NCI-H524 treated with DMSO at 0.1 percent for 48 hours (cell line): ENCODE measurements at places on chromosomes 2 and 18.
A peak's percentile ranks its signal among the peaks of the same experiment; 100 is the strongest.

DNA sequence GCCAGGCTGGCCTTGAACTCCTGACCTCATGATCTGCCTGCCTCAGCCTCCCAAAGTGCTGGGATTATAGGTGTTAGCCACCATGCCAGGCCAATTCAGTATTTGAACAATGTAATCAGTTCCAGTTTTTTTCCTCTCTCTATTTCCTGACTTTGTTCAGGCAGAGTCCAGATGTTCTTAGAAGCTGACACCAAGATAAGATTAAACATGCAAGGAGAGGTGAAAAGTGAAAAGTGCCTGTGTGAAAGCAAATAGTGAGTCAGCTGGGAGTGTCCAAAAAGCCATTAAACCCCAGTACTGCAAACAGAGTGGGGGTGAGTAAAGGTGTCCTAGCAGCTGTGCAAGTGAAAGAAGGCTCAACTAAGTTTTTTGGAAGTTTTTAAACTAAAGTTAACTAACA lies 231.5 kb downstream of the PTH2R start:
- DNase-seq, result no peak

DNA sequence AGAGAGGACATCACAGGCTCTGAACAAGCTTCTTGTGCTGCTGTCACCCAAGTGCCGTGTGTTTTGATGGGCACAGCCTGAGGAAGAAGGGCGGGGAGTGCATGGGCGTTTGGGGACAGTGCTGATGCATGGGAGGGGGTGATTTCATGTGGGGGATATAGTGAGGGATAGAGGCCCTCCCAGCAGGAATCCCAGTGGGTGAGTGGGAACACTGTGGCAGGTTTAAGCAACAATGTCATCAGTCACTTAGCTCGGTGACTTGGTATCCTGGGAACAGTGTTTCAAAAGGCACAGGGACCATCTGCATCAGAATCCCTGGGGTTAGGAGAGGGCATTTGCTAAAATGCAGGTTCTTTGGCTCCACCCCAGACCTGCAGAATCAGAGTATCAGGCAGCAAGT lies 609 bp downstream of the SIGLEC15 start:
- no peak for DNase-seq

DNA sequence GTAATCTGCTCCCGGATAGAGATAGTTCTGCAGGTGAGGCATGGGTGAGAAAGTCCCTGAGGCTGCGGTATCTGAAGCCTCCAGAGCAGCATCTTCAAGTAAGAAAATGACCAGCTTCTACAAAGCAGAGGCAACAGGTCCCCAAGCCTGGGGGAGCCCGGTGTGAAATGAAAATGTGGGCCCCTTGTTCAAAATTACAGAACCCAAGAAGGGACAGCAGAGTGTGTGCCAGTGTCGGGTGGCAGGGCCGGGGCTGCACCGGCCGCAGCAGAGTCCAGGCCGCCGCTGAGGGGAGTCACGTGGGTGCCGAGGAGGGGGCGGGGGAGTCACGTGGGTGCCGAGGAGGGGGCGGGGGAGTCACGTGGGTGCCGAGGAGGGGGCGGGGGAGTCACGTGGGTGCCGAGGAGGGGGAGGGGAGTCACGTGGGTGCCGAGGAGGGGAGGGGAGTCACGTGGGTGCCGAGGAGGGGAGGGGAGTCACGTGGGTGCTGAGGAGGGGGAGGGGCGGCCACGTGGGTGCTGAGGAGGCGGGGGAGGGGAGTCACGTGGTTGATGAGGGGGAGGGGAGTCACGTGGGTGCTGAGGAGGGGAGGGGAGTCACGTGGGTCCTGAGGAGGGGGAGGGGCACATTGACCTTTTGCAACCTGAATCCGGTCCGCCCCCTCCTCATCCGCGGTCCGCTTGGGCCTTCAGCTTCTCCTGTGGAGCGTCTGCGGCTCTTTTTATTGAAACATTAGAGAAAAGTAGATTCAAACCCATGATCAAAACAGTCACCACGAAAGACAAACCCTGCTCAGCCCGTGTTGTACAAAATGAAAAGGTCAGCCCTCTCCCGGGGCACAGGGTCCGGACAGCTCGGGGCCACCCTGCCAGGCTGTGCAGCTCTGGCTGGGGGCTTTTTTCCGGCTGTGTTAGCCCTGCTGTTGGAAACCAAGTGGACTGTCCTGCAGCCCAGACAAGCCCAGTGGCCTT lies 10.4 kb downstream of the COLEC11 start:
- DNase-seq, result peak; percentile 50

DNA sequence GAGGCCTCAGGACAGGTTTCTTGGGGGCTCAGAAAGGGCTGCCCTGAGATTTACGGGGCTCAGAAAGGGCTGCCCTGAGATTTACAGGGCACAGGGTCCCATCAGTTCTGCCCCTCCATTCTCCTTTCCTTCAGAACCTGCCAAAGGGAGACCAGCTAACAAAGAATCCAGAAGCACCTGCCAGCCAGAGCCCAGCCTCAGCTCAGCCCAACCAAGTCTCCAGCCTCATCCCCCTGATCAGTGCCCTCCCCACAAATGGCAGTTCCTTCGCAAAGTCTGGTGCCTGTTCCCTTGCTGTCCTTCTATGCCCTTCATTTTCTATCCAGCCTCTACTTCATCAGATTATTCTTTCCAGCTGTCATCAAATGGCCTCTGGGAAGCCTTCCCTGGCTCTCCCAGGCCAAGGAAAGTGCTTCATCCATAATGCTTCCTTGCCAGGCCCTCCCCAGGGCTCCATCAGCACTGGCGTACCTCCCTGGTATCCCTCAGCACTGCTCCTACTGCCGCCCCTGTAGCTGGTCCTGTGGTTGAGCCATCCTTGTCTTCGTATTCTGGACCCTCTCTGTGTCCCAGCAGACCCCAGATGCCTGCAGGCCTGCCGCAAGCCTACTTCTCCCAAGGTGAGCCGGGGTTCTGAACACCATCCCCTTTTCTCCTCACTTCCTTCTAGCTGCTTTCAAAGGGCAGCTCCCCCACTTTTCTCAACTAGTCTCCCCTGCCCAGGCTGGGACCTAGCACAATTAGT lies 96.2 kb upstream of the EPAS1 start:
- DNase-seq, result no peak

GRCh38 chr2:112622528-112622849 lies 23.2 kb upstream of the SLC20A1 start:
- DNase-seq, result no peak

GRCh38 chr2:189347540-189347939 lies 93.7 kb upstream of the WDR75 start:
- DNase-seq, result no peak

GRCh38 chr18:12946549-12947284 lies 1.1 kb upstream of the SEH1L start:
- peak; percentile 24 for DNase-seq

- DNase-seq, result no peak
Measured at GRCh38 chr2:60679036-60679780, 76.9 kb upstream of the PAPOLG start.

DNA sequence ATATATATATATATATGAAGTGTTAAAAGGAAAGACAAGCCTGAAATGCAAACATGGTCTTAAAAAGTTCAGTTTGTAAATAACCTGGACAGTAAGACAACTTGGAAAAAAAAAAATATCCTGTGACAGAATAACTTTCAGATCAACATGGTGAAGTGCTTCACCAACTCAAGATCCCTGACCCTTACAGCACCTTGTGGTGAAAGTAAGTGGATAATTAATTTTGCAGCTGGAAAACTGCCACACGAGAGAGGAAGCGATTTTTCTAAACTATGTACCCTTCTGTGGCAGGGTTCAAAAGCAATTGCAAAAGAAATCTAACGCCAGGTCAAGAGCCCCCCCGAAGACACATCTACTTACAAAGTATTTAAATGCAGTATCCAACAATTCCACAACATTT lies 95.8 kb downstream of the PAX3 start:
- no peak for DNase-seq

DNA sequence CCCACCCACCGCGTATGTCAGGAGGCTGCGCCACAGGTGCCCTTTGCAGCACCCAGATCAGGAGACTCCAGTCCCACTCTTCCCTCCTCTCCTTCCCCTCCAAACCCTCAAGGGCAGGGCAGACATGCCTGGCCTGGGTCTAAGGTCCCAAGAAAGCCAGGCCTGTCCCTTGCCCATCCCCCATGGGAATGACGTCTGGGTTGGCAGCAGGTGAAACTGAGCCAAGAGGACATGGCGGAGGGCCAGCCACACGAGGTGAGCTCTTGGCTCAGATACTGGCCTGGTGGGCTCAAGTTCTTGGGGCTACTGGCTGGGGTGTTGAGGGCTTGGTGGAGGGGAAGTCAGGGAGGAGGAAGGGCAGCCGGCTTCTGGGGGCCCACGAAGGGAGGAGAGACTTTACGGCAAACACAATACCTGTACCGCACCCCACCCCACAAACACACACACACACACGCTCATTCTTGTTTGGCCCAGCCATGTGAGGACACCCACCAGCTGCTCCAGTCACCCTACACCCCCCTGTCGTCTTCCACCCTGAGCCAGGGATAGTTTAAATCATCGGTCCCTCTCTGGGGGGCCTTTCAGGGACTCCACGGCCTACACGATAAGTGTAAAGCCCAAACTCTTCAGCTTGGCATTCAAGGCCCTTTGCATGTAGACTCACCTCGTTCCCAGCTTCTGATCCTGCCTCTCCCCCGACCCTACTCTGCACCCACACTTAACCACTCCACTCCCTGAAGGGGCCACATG lies 24.1 kb upstream of the TNS1 start:
- DNase-seq, result no peak

- no peak for DNase-seq
Measured at GRCh38 chr2:109454304-109454703, 159.5 kb downstream of the SEPTIN10 start.

GRCh38 chr2:7517088-7517487 lies 599.9 kb downstream of the RNF144A start:
- no peak for DNase-seq

DNA sequence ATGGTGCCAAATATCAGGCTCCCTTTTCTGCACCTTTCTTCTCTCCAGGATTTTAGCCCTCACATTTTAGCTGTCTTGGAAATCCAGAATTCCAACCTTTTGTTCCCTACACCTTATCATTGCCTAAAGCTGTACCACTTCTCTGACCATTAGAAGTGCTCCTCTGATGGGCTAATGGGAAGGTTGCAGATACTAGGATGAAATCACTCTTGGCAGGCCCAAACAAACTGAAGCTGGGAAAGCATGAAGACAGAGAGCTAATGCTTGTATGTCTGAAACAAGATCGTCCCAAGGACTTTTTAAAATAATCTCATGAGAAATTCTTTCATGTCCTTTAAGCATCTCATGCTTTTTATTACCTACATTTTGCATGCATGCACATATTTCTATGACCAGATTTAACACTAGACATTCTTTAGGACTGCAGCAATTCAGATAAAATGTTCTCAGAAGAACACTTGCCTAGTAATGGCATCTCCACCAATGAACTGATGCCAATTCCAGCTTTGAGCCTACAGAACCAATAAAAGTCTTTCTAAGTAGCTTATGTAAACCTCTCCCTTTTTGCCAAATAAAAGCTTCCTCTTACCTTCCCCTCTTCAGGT lies 98.4 kb upstream of the OSR1 start:
- DNase-seq, result no peak

DNA sequence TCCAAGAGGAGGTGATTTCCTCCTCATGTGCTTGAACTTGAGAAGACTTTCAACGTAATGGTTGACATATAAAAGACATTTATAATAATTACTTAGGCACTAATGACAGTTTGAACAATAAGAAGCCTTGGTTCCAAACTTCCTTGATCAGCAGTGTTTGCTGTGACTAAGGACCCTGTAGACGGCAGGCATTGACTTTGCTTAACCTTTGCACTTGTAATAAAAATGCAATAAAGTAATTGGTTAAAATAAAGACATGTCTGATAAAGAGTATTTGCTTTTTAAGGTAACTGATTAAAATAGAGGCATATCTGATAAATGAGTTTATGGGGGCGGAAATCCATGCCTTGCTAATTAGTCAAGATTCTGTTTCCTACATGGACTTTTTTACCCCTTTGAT lies 82.2 kb upstream of the ST8SIA3 start:
- no peak for DNase-seq

DNA sequence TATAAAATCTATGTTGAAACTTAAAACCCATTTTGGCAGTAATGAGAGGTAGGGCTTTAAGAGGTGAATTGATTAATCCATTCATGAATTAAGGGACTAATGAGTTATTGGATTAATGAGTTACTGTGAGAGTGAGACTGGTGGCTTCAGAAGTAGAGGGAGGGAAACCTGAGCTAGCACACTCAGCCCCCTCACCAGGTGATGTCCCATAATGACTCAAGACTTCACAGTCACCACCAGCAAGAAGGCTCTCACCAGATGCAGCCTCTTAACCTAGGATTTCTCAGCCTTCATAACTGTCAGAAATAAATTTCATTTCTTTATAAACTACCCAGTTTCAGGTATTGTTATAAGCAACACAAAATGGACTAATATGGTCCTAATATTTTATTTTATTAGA lies 621.7 kb upstream of the ACVR2A start:
- no peak for DNase-seq

GRCh38 chr2:44578471-44579093 lies 216.8 kb downstream of the CAMKMT start:
- no peak for DNase-seq

GRCh38 chr2:171180229-171180930 lies 19.7 kb upstream of the TLK1 start:
- DNase-seq, result no peak

- DNase-seq, result no peak
Measured at GRCh38 chr2:36287363-36288275, 68.0 kb upstream of the CRIM1 start.

DNA sequence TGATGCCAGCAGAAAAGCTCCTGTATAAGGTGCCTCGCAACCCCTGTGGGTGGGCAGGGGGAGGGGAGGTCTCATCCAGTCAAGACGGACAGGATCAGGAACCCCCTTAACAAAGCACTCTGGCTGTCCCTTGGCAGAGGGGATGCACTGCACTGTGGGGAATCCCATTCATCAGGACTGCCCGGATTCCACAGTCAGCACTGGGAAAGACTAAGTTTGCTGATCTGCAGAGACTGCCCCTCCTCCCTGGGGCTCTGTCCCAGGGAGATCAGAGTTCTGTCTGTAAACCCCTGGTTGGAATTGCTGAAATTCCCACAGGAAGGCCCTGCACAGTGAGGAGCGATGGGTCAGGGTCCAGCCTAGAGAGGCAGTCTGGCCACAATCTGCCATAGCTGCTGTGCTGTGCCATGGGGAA lies 149.5 kb upstream of the RBBP8 start:
- no peak for DNase-seq

- no peak for DNase-seq
Measured at GRCh38 chr2:229779650-229780049, 65.3 kb upstream of the DNER start.

GRCh38 chr2:12155303-12156051 lies 409.0 kb downstream of the LPIN1 start:
- DNase-seq, result no peak

GRCh38 chr2:36486521-36487044 lies 111.4 kb downstream of the FEZ2 start:
- no peak for DNase-seq
